Adrenal gland (tissue), 19 donors: ENCODE measurements at places on chromosomes 2 and 18.
A peak's percentile ranks its signal among the peaks of the same experiment; 100 is the strongest.

- DNase-seq: no peak
These were observed 382.3 kb upstream of the CRIM1 start for GRCh38 chr2:35973132-35973736.

DNA sequence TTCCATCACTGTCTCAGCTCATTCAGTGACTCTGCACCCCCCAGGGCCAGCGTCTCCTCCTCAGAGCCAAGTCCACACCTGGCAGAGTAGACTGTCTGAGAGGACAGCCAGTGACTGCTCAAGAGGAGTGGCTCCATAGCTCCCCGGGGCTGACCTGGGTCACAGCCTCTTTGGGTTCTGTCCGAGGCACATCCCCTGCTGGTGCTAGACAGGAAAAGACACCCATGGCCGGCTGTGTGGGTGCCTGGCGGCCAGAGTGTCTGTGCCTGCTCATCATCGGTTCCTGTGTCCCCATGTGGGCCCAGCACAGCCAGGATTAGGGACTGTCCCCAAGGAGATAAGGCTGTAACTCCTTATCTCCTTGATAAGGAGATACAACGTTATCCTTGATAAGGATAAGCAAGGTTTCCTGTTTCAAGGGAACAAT lies 3.5 kb upstream of the CROCC2 start:
- DNase-seq: no peak

DNA sequence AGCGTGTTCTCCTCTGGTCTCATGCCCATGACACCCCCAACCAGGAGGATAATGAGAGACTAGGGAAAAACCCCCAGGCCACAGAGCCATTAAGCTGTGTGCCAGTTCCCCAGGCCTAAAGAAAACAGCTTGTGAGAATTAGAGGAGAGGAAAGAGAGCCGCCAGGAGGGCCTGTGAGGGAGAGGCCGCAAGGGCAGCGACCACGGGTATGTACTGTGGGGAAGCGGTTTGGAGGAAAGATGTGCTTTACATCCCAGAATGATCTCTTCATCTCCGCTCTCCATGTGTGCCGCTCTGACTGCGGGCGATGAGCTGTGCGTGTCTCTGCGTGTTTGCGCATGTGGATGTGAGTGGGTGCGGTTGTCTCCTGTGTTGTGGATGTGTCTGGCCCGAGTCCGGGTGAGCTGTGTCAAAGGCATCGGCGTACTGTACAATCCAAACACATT lies 82.9 kb downstream of the DYSF start:
- DNase-seq: no peak

- no peak for DNase-seq
These were observed 21.7 kb downstream of the AKAIN1 start for GRCh38 chr18:5175378-5175777.

GRCh38 chr2:11237122-11237521 lies 81.9 kb downstream of the SLC66A3 start:
- DNase-seq: no peak

DNA sequence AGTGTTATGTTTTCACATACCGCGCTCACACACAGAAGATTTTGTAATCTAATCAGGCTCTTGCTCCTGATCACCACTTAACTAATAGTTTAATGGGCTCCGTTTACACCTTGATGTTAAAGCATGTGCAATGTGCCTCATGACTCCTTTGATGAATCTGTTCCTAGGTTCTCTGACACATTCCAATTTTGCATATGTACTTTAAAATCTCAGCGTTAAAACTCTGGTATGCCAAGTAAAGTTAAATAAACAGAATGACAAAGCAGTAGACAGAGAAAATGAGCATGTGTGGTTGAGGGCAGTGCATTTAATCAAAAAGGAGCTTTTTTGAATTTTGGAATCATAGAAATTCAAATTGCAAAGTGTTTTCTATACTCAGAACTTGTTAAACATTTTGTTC lies 96.4 kb downstream of the TCF4 start:
- no peak for DNase-seq

GRCh38 chr2:72012886-72013574 lies 134.6 kb downstream of the CYP26B1 start:
- no peak for DNase-seq

GRCh38 chr2:8559805-8560204 lies 122.1 kb upstream of the ID2 start:
- no peak for DNase-seq

DNA sequence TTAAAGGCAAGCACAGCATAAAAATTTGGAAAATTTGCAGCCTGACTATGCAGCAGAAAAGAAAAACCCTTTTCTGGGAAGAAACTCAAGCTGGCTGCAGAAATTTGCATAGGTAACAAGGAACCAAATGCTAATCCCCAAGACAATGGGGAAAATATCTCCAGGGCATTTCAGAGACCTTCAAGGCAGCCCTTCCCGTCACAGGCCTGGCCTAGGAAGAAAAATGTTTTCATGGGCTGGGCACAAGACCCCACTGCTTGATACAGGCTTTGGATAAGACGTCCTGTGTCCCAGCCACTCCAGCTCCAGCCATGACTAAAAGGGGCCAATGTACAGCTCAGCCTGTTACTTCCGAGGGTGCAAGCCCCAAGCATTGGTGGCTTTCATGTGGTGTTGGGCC lies 717.6 kb downstream of the TDRD15 start:
- DNase-seq: no peak

GRCh38 chr2:214481204-214481603 lies 70.3 kb downstream of the VWC2L start:
- DNase-seq: no peak

GRCh38 chr2:187549193-187549592 lies 5.0 kb downstream of the TFPI start:
- DNase-seq: no peak

GRCh38 chr2:16487686-16488085 lies 177.9 kb downstream of the CYRIA start:
- DNase-seq: peak; percentile 36

DNA sequence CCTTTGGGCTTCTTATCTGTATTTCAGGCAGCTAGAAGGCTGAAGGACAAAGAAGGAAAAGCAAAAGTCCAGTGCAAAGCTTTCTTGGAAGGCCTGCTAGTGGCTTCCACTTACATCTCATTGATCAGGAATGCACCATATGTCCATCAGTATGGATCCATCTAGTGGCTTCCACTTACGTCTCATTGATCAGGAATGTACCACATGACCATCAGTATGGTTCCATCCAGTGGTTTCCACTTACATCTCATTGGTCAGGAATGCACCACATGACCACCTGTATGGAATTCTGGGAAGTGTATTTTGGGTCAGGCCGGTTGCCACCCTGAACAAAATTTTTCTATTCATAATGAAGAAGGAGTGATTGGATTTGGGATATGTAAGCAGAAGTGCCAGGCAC lies 70.6 kb downstream of the LYPD6 start:
- DNase-seq: no peak

DNA sequence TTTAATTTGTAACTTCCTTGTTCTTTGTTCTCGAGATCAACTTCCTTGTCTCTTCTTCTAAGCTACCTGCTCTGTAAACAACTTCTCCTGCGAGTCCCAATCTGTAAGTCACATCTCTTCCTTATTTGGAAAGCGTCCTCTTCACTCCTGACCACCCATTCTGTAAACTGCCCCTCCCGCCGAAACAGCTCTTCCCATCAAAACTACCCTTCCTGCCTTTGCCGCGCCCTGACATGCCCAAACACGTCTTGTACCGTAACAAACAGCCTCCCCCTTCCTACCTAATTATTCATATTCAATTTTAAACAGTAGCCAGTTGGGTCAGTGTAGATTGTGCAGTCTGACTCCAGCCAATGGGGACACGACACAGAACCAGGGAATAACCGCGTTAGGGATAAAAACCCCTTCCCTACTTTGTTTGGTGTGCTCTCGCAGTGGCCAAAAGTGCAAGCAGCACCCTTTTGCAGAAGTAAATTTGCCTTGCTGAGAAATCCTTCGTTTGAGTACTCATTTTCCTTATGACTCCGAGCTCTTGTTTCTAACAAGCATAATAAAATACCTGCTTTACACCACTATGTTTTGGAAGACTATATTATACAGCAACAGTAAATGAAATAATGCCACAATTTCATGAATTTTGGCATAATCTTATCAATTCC lies 39.8 kb downstream of the PIAS2 start:
- DNase-seq: no peak

GRCh38 chr2:70831861-70832260 lies 3.8 kb downstream of the CD207 start:
- no peak for DNase-seq

GRCh38 chr18:48920408-48921038 lies 30.2 kb downstream of the SMAD7 start:
- peak; percentile 65 for DNase-seq

DNA sequence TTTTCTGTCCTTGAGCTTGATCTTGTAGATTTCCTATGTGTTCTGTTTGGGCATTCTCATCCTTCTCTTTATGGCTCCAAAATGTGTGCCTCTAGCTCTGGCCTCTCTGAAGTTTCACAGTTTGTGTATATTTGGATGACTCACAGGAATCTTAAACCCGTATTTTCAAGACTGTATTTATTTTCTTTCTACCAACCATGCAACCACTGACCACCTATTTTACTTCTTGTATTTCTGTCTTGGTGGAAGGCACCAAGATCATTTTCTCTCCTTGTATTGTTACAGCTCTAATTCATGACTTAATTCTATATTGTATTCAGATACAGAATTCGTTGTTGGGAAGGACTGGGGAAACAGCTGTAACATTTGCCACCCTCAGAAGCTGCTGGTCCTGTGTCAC lies 39.5 kb downstream of the ACSL3 start:
- DNase-seq: no peak

GRCh38 chr2:236161531-236161930 lies 6.7 kb downstream of the GBX2 start:
- no peak for DNase-seq

GRCh38 chr2:100235581-100235980 lies 86.7 kb downstream of the LONRF2 start:
- DNase-seq: no peak

- no peak for DNase-seq
These were observed 101.3 kb upstream of the ID2 start for GRCh38 chr2:8580316-8581233.

DNA sequence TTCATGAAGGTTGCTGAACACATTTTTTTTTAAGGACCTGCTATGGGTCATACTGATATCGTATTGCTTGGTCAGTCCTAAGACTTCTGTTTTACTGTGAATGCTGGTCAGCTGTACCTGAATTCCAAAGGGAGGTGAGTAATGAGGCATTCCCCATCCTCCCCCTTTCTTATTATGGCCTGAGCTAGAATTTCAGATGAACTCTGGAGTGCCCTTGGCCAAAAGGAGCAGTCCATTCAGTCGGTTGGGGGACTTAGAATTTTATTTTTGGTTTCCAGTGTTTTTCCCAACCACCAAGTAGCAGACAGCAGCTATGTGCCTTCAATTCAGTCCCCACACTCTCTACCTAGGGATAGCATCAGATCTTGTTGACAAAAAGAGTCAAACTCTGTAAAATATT lies 26.9 kb upstream of the PDCL3 start:
- no peak for DNase-seq

- DNase-seq: no peak
These were observed 355.3 kb upstream of the RAB12 start for GRCh38 chr18:8253944-8254343.

GRCh38 chr2:46841621-46842020 lies 74.0 kb downstream of the MCFD2 start:
- DNase-seq: no peak

- no peak for DNase-seq
These were observed 36.3 kb upstream of the NRXN1 start for GRCh38 chr2:51068237-51068636.

DNA sequence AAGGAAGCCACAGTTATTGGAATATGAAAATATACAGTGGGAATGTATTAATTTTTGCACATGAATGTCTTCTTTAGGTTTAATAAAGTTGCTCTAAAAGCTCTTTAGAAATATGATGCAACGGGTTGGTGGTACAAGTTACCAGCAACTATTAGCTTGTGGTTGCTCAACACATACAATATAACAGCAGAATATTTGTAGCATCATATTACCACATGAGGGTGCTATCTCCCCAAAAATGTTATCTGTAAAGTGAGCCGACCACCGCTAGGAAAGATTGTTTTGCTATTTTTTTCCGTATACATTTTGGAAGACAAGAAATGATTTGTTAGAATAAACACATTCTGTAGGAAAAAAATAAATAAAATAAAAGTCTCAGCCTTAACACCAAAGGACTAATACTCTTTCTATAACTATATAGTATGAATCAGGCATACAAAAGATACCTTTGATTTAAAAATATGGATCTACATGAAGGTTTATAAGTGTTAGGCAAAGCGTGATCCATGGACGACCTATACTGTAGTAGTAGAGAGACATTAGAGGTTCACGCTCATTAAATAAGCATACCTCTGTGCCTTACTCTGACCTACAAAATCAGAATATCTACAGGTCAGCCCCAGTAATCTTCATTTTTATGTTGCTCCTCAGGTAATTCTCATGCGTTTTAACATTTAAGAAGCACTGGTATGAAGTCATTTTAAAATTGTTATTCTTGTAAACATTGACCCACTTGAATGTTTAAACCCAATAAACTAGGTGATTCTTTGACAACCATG lies 1110.6 kb upstream of the ACVR2A start:
- no peak for DNase-seq

DNA sequence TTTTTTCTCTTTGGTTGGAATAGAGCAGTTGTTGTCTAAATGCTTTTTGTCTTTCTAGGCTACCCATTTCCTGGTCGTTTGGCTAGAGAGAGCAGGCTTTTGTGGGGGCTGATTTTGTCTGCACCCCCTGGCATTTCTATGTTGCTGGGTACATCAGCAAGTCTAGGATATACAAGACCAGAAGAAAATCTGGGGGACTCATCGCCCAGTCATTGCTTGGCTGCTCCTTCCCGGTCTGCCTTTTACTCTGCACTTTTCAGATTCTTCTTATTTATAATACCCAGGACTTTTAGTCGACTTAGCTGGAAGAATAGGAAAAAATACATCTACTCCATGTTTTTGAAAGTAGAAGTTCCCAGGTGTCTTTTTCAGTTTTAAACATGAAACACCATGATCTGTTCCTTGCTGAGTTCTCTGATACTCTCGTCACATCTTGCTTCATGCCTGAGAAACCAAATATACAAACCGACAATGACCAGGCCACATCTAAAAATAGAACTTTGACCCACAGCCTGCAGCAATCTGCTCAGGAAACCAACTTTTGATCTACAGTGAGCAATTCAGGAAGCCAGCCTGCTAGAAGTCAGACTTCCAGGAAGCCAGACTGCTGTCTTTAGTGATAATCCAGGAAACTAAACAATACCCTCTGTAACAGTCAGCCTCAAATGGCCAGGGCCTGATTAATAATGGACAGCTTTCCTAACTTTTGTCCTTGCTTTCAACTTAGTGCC lies 163.8 kb upstream of the MEX3C start:
- no peak for DNase-seq

DNA sequence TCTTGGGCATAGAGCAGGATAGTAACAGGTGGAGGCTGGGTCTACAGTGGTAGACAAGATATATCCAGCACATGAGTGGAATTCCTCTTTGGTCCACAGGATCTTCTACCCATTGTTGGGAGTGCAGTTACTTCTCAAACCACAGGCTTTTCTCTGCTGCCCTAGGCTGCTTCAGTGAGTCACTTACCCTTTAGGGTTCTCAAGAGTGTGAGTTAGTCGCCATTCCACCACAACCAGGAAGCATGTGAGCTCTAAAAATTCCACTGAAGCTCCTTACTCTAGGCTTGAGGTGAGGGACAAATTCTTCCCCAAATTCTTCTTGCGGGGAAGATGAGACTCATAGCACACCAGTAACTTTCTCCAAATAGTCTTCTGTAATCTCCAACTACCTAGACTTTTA lies 189.4 kb downstream of the PLCL1 start:
- DNase-seq: no peak

- peak; percentile 91 for DNase-seq
These were observed 7.9 kb downstream of the CROCC2 start for GRCh38 chr2:240913810-240914644.
